ENCODE measurements at places on chromosomes 12 and 14. TPM values are rescaled to one million over a fixed set of nuclear protein-coding genes. Genes with fewer than 3 reads are reported as not detected.
A peak's percentile ranks its signal among the peaks of the same experiment; 100 is the strongest.

SIX4 gene
- total RNA-seq = 0.69 TPM

GRCh38 chr12:57726884-57727757 lies 11.4 kb downstream of the AGAP2 start:
- DNase-seq = peak; percentile 77

DNA sequence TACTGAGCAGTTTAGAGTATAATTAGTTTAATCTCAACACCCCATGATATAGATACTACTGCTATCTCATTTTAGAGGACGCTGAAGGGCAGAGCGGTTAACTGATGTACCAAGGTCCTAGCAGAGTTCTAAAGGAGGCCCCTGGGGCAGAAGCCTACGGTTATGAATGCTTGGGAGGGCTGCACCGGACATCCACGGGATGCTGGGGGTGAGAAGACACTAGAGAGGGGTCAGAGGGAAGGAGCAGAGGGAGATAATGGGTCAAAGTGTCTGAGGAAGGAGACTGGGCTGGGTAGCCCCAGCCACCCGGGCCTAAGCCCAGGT lies 1.6 kb upstream of the ACTR6 start:
- no peak for DNase-seq

DNA sequence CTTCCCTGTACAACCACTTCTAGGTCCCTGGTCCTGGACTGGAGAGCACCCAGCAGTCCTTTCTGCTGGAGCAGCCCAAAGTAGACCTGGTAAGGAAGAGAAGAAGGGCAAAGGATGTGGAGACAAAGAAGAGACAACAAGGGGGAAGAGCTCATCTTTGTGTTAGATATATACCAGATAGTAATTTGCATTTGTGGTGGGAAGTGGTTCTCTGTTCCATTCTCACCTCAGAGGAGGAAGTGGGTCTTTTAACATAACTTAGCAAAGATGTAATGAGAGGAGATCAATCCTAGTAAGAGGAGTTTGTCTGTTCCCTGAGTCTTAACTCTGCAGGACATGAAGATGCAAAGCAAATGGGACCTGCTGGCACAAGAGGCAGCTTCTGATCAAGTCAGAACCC lies 8.0 kb downstream of the CCDC198 start:
- no peak for DNase-seq

DNA sequence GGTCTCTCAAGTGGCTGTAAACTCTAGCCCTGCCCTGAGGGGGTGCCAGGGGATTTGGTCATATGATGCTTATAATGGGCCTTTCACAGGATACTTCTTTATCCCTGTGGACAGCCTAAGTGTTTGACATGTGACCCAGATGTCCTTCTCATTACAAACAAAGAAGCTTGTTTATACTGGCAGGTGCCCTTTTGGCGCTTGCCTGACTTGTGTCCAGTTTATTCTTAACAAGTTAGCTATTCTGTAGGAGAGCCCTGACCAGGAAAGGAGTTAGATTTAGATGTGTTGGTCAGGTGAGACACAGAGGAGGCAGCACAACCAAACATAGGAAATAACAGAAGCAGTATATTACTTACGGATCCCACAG lies 51.9 kb downstream of the CCDC91 start:
- no peak for DNase-seq
